ENCODE measurements at places on chromosomes 7 and 10.

- no peak for DNase-seq
These were observed 77.3 kb upstream of the AKR1E2 start for GRCh38 chr10:4748491-4749270.

- DNase-seq, result no peak
These were observed 137.7 kb downstream of the DKK1 start for GRCh38 chr10:52451817-52452216.

- DNase-seq, result no peak
These were observed 31.9 kb upstream of the GUSB start for GRCh38 chr7:66013938-66014337.

- DNase-seq, result no peak
These were observed 5.9 kb downstream of the AKR1B1 start for GRCh38 chr7:134452991-134453473.

DNA sequence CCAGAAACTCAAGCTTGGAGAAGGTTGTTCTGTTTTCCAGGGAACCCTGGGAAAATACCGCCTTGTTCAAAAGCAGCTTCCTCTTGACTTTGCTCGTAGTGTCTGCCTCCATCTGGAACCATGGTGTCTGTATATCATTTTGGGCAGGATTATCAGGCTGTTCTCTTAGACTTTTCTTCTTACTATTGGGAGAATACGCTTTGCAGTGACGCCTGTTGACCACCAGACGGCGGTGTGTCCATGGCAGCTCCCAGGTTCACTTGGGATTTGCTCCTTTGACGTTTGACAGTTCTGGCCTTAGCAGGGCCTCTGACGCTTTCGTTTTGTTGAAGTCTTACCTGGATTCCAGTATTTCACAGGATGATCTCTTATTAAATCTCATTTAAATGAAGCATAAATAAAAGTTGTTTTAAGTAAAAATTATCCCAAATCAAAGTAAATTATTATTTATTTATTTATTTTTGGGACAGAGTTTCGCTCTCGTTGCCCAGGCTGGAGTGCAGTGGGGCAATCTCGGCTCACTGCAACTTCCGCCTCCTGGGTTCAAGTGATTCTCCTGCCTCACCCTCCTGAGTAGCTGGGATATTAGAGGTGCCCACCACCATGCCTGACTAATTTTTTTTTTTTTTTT, 41.8 kb upstream of the GJD4 start:
- DNase-seq, result peak; percentile 20

DNA sequence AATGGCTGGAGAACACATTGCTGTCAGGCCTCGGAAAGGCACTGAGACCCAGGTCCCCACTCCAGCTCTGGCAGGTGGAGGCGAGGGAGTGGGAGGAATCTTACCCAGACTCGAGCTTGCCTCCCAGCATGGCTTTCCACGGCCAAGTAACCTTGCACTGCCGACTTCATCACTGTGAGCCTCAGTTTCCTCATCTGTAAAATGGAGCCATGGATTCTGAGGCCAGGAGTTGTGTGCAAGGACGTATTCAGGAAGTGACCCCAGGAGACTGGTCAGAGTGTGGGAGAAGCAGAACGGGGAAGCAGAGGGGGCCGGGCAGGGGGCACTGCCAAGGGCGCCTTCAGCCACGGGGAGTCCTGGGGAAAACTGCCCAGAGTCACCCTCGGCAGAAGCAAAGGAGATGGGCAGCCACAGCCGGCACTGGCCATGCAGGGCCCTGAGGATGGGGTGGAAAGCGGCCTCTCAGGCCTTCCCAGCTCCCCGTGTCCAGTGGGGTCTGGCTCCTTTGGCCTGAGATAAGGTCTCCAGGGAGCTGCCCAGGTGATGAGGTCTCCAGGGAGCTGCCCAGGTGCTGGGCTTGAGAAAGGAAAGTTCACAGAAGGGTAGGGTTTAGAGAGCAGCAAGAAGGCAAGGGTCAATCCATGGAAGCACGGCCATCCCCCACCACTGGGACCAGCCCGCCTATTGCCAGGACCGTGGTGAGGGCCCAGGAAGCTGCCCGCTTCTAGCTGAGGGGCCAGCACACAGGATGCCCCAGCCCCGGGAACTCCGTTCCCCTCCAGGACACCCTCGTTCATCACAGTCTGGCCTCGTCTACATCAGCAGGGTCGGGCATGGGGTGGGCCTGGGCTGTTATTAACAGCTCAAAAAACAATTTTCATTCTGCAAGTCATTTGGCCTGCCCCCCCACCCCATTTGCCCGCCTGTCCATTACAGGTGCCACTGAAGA, 34.3 kb upstream of the EN2 start:
- no peak for DNase-seq

GRCh38 chr7:1738511-1738910, 68.4 kb downstream of the ELFN1 start:
- DNase-seq, result no peak

- DNase-seq, result no peak
These were observed 39.4 kb upstream of the CXCL12 start for GRCh38 chr10:44424298-44424697.

- no peak for DNase-seq
These were observed 13.4 kb downstream of the JAZF1 start for GRCh38 chr7:28166982-28167715.

GRCh38 chr7:144812379-144813283, 23.2 kb downstream of the TPK1 start:
- no peak for DNase-seq

DNA sequence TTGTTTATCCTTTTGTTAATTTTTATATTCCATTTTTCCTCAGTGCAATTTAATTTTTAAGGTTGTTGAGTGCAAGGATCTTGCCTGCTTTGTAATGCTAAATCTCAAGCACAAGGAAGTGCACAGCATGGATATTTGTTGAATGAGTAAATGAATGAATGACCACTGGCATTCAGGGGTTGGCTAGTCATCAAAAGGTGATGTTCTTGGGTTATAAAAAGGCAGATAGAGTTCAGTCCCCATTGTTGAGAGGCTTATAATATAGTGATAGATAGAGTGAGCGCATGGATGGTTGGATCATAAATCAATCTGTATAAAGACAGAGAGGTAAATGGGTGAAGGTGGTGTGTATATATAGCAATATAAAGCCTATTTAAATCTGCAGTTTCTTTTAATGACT, 193.2 kb upstream of the KLF6 start:
- DNase-seq, result no peak

DNA sequence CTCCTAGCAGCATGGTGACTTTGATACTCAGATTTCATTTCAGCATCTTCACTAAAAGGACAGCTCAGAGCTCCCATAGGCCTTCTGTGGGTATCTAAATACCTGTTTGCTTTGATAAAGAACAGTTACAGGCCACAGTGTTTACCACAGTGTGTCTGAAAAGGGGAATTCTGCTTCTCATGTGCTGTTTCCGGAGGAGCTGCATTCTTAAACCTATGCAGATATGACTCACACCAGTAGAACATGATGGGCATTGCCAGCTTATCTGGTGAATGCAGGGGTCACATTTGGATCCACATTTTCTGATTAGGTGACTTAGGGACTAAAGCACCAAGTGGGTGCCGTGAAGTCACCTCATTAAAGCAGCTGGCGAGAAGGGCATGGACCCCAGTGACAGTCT, 52.6 kb downstream of the TRRAP start:
- DNase-seq, result no peak

DNA sequence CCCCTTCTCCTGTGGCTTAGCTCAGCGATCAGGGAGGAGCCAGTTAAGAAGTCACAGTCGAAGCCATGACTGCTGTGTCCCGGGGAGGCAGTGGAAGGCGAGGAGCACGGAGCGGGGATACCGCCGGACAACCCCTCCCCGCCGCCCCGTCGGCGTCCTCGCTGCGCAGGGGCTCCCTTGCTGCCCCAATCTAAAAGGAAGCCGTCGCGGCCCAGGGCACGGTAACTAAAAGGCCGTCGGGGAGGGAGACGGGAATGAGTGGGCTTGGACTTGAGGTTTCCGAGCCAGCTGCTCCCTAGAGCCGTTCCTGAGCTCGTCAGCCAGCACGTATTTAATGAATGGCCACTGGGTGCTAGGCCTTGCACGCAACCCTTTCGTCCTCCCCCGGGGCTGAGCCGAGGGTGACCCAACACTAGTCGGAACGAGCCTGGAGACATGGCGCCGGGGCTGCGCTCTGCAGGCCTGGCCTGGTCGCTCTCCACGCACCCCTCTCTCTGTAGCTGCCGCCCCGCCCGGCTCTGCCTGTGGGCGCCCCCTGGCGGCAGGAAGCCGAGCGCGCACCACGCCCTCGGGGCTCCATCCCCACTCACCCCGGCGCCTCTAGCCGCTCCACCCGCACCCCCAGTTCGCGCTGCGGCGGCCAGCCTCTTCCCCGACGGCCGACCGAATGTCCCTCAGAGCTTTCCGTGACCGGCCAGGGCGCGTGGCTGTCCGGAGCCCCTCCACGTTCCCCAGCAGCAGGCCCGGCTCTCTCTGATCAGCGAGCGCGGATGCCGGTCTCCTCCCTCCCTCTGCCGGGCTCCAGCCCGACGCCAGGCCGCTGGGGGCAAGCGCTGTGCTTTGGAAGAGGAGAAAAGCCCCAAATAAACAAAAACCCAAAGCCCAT, 29.3 kb upstream of the KCNK18 start:
- peak; percentile 56 for DNase-seq

GRCh38 chr10:96453856-96454583, 59.7 kb downstream of the TLL2 start:
- no peak for DNase-seq

DNA sequence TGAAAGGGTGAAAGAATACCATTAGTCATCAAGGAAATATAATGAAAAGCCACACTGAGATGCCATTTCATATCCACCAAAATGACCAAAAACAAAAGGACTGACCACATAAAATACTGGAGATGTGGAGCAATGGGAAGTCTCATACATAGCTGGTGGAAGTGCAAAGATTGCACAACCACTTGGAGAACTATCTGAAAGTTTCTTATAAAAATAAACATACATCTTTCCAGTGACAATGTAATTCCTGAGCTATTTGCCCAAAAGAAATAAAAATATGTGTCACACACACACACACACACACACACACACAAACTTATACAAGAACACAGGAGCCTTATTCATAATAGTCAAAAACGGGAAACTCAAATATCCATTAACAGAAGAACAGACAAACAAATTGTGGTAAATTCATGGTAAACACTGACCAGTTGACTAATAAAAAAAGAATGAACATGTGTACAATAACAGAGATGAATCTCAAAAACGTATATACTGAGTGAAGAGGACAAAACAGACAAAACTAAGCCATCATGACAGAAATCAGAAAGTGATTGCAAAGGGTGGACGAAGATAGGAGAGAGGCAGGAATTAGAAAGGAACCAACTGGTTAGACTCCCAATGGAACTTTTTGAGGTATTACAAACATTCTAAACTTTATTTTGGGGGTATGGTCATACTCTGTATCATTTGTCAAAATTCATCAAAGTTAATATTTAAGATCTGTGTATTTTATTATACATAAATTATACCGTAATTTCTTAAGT, 21.5 kb downstream of the WASL start:
- no peak for DNase-seq

DNA sequence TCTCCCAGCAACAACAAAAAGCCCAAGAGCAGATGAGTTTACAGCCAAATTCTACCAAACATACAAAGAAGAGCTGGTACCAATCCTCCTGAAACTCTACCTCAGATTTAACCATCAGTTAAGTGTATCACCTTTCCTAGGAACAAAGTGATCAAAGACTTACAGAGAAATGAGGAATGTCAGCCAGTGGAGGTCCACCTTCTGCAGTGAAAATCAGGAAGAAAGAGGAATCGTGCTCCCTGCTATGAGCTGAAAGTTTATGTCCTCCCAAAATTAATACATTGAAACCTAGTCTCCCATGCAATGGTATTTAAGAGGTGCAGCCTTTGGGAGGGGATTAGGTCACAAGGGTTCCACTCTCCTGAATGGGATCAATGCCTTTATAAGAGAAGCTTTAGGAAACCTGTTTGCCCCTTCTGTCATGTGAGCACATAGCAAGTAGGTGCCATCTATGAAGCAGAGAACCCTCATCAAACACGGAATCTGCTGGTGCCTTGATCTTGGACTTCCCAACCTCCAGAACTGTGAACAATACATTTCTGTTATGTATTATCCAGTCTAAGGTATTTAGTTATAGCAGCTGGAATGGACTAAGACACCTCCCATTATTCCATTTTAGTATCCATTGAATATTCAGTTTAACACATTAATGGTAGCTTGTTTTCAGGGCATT, 139.0 kb upstream of the FZD8 start:
- no peak for DNase-seq

DNA sequence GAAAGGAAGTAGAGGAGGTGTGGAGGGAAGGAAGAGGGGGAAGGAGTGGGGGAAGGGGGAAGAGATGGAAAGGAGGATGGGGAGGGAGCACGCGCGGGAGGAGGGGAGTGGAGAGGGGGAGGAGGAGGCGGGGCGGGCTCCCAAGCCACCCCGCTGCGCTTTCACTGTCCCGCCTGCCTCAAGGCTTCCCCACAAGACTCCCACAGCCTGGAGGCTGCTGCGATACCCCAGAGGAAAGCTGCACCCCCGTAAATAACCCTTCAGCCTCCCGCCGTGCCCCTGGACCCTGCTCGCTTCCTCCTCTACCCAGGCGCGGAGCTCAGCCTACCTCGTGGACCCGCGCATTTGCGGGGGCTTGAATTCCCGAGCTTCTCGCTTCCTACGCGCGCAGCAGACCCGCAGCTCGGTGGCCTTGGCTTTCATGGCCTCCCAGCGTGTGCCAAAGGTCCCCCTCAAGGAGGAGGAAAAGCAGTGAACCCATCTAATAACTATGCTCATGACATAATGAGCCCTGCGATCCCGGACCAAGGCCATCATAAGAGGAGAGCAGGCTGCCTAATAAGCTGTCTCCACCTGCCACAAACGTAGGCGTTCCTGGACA, at the start of gene C10orf67:
Gene C10orf67, minus strand, starts transcription at position 557 of the 601 bp plus-strand sequence. Its CDS starts 23 bp downstream, at position 534.
- DNase-seq, result no peak

- no peak for DNase-seq
These were observed 17.6 kb upstream of the VSIR start for GRCh38 chr10:71790749-71791440.

- no peak for DNase-seq
These were observed 950 bp upstream of the GCC1 start for GRCh38 chr7:127586346-127586745.

DNA sequence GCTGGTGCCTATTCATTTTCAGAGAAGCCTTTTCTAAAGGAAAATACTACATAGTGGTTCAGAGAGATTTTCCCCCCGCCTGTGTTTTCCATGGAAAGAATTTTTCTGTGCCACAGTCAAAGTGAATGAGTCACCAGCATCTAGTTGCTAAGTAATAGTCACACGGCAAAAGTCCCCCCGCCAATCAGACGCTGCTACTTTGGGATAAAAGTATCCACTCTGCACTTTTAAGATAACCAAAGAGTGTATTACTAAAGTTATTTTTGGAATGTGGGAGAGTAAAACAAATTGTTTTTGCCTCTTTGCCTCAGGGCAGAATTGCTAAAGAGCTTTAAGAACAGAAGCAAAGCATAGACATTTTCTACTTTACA, 23.5 kb downstream of the ABLIM1 start:
- DNase-seq, result no peak

DNA sequence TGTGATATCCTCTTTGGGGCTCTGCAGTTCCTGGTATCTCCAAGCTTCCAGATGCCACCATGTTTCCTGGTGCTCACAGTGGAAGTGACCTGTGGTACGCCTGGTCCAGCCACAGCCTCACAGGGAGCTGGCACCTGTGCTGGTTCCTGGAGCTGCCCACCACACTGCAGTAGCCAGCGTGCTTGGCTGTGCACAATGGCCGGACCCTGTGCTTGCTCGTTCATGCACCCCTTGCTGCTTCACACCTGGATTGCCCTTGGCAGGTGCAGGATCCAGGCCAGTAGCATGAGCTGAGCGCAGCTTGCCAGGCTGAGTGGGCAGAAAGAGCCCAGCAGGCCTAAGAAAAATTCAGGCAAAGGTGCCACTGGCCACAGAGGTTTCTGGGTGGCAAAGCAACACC, 11.4 kb upstream of the ECHDC3 start:
- no peak for DNase-seq

All from stimulated activated CD4-positive, alpha-beta T cell treated with anti-CD3 and anti-CD28 coated beads, Interleukin-1b, Interleukin-23, amount 100 ng/mL, for 1 hour (primary cell).